IgD-negative memory B cell (primary cell): ENCODE measurements at places on chromosomes 6 and 20. TPM values are rescaled to one million over a fixed set of nuclear protein-coding genes. Genes with fewer than 3 reads are reported as not detected.

Gene GLO1
- 129 TPM for polyA plus RNA-seq

Gene HCRTR2
- not detected for polyA plus RNA-seq

Gene CST2
- polyA plus RNA-seq, result not detected

Gene OR12D3
- not detected for polyA plus RNA-seq

Gene CCM2L
- not detected for polyA plus RNA-seq

Gene LRRN4
- polyA plus RNA-seq, result not detected

Gene TCP11
- polyA plus RNA-seq, result not detected
